AG09309 (cell line): ENCODE measurements at places on chromosomes 13 and 19.

- DNase-seq = no peak
Observed at GRCh38 chr19:8615813-8616596, 5.5 kb upstream of the ADAMTS10 start.

GRCh38 chr19:18921593-18921992 lies 2.1 kb downstream of the DDX49 start:
- DNase-seq = no peak

GRCh38 chr19:13138916-13139198 lies 11.3 kb downstream of the STX10 start:
- no peak for DNase-seq

DNA sequence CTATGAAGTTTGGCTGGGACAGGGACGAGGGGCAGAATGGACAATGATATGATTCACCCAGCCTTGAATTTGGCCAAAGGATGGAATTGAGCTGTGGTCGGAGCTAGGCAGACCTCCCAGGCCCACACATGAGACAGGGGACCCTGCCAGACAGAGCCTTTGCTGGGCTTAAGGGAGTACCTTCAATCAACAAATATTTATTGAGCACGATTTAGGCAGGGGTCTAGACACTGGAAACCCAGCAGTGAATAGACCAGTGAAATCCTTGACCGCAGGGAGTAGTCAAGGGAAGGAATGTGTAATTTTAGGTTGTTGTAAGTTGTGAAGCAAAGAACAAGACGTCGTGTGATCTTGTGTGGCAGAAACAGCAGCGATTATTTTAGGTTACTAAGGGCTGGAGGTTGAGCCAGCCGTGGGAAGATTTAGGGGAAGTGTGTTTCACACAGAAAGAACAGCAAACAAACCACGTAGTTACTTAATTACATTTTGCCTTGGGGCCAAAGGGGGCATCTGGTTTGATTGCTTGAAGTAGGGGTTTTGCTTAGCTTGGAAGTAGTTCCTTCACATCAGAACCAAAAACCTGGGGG lies 16.9 kb upstream of the AP1M2 start:
- no peak for DNase-seq

DNA sequence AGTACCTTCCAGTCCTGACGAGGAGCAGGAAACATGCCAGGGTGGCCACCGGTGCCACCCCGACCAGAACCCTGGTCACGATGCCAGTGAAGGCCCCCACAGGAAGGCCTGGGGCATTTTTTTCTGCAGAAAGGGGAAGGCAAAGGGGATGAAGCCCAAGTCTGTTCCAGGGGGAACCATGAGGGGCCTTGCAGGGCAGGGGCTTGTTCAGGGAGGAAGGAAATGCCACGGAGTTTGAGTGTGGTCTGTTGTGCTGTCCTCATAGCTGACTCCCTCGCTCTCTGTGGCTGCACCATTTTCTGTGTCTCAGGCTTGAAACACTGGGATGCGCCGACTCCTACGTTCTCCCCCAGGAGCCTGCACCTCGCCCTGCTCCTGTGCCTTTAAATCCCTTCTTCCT lies 27.5 kb upstream of the CEACAM1 start:
- no peak for DNase-seq

DNA sequence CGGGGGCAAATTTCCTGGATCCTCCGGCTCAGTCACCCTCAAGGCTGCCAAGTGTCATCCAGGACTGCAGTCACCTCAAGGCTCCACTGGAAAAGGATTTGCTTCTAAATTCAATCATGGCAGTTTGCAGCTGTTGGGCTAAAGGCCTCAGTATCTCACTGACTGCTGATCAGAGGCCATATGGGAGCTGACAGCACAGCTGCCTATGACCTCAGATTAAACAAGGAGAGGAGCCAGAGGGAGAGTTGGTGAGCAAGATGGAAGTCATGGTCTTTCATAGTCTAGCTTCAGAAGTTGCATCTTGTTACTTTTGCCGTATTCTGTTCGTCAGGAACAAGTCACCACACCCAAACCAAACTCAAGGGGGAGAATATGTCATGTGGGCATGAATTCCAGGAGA lies 849.7 kb downstream of the UQCRFS1 start:
- no peak for DNase-seq

GRCh38 chr13:53151336-53152056 lies 122.9 kb downstream of the OLFM4 start:
- DNase-seq = no peak
